ENCODE measurements at places on chromosomes 1 and 21. TPM values are rescaled to one million over a fixed set of nuclear protein-coding genes. Genes with fewer than 3 reads are reported as not detected.

SETSIP gene
- total RNA-seq: not detected

ZYG11A gene
- total RNA-seq: 0.27 TPM

NUDT4B gene
- 0.43 TPM for total RNA-seq

RNF186 gene
- total RNA-seq: not detected

ZMYND12 gene
- total RNA-seq: 0.97 TPM

MRPL20 gene
- 122 TPM for total RNA-seq

DNA sequence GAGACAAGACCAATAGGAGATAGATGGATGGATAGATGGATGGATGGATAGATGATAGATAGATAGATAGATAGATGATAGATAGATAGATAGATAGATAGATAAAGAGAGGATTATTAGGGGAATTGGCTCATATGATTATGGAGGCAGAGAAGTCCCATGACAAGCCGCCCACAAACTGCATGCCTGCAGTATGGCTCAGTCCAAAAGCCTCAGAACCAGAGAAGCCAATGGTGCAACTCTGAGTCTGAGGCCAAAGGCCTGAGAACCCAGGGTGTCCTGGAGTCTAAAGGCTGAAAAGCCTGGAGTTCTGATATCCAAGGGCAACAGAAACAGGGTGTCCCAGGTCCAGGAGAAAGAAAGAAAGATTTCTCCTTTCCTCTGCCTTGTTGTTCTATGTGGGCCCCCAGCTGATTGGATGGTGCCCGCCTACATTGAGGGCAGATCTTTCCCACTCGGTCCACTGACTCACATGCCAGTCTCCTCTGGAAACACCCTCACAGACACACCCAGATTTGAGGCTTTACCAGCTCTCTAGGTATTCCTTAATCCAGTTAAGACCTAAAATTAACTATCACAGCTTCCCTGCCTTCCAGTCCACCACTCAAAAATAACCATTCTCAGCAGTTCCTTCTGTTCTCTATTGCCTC is 39.6 kb upstream of the IRF2BP2 start:
- no peak for DNase-seq
- H3K27ac ChIP-seq: no peak overlapping the region
- no peak overlapping the region for H3K4me3 ChIP-seq
- H3K36me3 ChIP-seq: no peaks in the 10 kb centered on the region

- no peak overlapping the region for H3K4me3 ChIP-seq
- H3K36me3 ChIP-seq: no peaks in the 10 kb centered on the region
- H3K27me3 ChIP-seq: peaks cover 18% of the 10 kb centered on the region
- H3K4me1 ChIP-seq: no peaks in the 10 kb centered on the region
- no peak overlapping the region for H3K27ac ChIP-seq
- DNase-seq: no peak
These were observed 61.7 kb upstream of the DNAJC6 start for GRCh38 chr1:65247419-65248359.

- no peaks in the 10 kb centered on the region for H3K4me1 ChIP-seq
- no peak overlapping the region for H3K4me3 ChIP-seq
- H3K27me3 ChIP-seq: peaks cover 3% of the 10 kb centered on the region
- H3K36me3 ChIP-seq: no peaks in the 10 kb centered on the region
- DNase-seq: no peak
- no peak overlapping the region for H3K27ac ChIP-seq
These were observed 30.6 kb upstream of the DDAH1 start for GRCh38 chr1:85495556-85495955.

DNA sequence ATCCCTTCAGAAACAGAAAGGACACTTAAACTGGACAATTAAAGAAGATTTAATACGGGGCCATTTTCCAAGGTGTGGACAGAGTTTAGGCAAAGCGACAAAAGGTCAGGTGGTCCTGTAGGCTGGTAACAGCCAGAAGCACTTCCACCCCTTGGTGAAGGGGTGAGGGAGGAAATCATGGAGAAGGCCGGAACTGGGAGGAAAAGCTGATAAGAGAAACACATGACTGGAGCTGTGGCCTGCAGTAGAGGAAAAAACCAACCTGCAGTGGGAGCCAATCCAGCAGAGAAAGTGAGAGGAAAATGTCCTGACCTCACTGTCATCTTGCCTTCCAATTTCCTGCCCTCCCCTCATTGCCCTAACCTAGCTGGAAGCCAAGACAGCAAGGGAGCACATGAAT is 249.8 kb downstream of the LMO4 start:
- H3K27ac ChIP-seq: no peak overlapping the region
- DNase-seq: no peak
- H3K4me3 ChIP-seq: no peak overlapping the region
- no peaks in the 10 kb centered on the region for H3K36me3 ChIP-seq

- peaks cover 17% of the 10 kb centered on the region for H3K27me3 ChIP-seq
- H3K27ac ChIP-seq: no peak overlapping the region
- DNase-seq: no peak
- no peaks in the 10 kb centered on the region for H3K36me3 ChIP-seq
- no peaks in the 10 kb centered on the region for H3K4me1 ChIP-seq
These were observed 126.6 kb downstream of the ACTL8 start for GRCh38 chr1:17881761-17882160.

DNA sequence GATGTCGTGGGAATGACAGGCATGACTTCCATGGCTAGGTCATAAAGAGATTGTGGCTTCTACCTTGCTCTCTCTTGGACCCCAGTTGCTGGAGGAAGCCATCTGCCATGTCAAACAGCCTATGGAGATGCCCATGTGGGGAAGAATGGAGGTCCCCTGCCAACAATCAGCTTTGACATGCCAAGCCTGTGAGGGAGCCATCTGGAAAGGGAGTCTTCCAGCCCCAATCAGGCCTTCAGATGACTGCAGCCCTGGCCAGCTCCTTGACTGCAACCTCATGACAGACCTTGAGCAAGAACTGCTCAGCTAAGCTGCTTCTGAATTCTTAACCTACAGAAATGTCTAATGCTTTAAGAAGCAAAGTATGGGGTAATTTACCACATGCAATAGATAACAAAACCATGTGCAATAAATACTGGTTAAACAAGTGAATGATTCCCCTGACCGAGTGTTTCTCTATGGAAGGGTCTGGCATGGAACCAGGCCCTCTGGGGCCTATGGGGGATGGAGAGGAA is 187.1 kb downstream of the HIVEP3 start:
- H3K4me3 ChIP-seq: no peak overlapping the region
- no peak overlapping the region for H3K27ac ChIP-seq
- DNase-seq: no peak
- H3K27me3 ChIP-seq: no peaks in the 10 kb centered on the region
- no peaks in the 10 kb centered on the region for H3K36me3 ChIP-seq
- H3K4me1 ChIP-seq: peaks cover 41% of the 10 kb centered on the region

DNA sequence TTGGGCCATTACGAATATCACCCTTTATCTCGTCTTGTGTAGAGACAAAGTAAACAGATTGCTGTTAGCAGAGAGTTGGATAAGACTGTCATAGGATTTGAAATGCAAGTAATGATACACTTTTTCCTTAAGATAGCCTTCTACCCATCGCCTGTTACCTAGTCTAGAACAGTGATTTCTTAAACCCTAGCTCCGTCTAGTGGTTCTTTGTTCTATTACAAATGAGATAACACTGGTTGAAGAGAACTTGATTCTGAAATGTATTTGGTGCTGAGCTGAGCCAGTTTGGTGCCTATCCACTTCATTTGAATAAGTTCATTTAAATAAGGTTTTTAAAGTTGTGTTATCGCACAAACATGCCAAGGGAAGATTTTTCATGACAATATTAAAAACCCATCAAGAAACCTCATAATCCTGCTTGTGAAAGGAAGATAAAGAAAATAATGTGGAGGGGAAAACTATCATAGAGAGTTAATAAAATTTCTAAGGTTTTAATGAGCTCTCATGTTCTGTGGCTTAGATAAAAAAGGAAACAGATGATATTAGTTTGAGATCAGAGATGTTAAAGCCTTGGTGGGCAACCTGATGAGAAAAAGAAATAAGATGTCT is 1.5 kb upstream of the KCNH1 start:
- peaks cover 40% of the 10 kb centered on the region for H3K27me3 ChIP-seq
- no peak overlapping the region for H3K27ac ChIP-seq
- H3K36me3 ChIP-seq: no peaks in the 10 kb centered on the region

GRCh38 chr1:147757015-147757990 is 3.1 kb downstream of the GJA5 start:
- no peak overlapping the region for H3K4me3 ChIP-seq
- H3K36me3 ChIP-seq: no peaks in the 10 kb centered on the region
- H3K4me1 ChIP-seq: peaks cover 8% of the 10 kb centered on the region
- H3K27me3 ChIP-seq: no peaks in the 10 kb centered on the region
- H3K27ac ChIP-seq: no peak overlapping the region
- no peak for DNase-seq

GRCh38 chr1:186681121-186681520 is 898 bp upstream of the PTGS2 start:
- peaks cover 8% of the 10 kb centered on the region for H3K4me1 ChIP-seq
- H3K36me3 ChIP-seq: no peaks in the 10 kb centered on the region

DNA sequence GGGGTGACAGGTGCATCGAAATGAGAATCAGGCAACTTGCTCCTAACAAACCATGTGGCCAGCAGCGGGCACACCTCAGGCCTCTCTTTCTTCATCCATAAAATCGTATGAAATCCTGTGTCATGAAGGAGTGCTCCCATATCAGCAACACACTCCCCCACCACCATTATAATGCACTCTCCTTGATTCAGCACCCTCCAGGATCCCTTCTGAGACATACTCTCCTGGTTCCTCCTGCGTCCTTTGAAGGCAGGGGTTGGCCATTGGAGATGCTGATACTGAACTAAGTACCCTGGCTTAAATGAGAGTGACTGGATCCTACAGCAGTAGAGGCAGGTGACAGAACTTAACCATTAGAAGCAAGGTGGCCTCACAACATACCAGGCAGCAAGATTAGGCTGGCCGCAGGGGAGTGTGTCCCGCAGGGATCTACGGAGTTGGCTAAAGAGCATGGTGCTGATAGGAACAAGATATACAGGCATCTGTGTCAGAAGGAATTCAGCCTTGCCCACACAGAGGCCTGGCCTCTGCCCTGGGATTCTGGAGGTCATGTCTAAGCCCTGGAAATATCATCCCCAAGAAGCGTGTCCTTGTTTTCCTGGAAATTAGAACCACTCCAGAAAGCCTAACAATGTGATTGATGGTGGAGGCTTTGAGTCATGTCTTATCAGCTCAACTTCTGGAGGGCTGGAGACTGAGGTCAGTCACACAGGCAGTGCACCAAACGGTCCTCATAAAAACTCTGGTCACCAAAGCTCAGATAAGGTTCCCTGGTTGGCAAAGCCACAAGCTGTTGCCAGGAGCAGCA is 16.8 kb downstream of the S100A7A start:
- no peaks in the 10 kb centered on the region for H3K36me3 ChIP-seq
- no peak for DNase-seq
- no peak overlapping the region for H3K4me3 ChIP-seq

DNA sequence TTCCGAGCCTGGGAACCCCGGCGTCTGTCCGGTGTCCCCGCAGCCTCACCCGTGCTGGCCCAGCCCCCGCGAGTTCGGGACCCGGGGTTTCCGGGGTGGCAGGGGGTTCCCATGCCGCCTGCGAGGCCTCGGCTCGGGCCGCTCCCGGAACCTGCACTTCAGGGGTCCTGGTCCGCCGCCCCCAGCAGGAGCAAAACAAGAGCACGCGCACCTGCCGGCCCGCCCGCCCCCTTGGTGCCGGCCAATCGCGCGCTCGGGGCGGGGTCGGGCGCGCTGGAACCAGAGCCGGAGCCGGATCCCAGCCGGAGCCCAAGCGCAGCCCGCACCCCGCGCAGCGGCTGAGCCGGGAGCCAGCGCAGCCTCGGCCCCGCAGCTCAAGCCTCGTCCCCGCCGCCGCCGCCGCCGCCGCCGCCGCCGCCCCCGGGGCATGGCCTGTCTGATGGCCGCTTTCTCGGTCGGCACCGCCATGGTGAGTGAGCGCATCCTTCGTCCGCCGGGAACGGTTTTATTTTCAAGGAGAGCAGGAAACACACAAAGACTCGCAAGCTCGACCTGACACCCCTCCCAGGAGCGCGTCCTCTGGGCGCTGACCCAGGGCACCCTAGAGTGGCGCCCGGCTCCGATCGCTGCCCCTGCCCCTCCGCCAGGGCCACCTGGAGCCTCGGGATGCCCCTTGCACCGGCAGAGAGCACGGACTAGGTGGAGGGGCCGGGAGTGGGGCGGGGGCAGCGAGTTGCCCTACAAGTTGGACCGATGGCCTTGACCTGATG is at the start of gene ABCG1:
Gene ABCG1, plus strand, starts transcription at position 305 of the 770 bp plus-strand sequence. Its CDS starts 123 bp downstream, at position 428.
- H3K4me3 ChIP-seq: peak within 1 kb of the TSS; percentile 78
- peaks cover 21% of the 10 kb centered on the region for H3K4me1 ChIP-seq
- no peaks in the 10 kb centered on the region for H3K36me3 ChIP-seq
- peak within 1 kb of the TSS; percentile 85 for H3K27ac ChIP-seq

GRCh38 chr1:209040351-209040750 is 543.2 kb upstream of the CAMK1G start:
- no peak overlapping the region for H3K27ac ChIP-seq
- peaks cover 5% of the 10 kb centered on the region for H3K27me3 ChIP-seq
- DNase-seq: no peak
- no peak overlapping the region for H3K4me3 ChIP-seq

DNA sequence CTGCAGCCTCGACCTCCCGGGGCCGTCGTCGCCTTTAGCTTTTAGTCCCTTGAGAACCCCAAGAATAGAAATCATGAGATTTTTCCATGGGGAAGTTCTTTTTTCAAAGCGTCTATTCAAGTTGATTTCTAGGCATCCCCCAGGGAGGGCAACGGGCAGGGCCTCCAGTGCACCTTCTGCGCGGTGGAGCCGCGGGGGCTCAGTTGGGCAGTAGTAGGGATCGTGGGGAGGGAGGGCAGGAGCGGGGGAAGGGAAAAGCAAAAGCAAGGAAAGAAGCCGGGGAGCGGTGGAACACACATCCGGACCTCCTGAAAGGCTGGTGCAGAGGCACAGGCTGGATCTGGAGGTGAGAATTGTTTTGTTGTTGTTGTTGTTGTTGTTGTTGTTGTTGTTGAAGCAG is 103.4 kb downstream of the PPIAL4G start:
- DNase-seq: no peak
- no peaks in the 10 kb centered on the region for H3K36me3 ChIP-seq
- H3K4me3 ChIP-seq: no peak overlapping the region
- H3K4me1 ChIP-seq: peaks cover 6% of the 10 kb centered on the region

- no peaks in the 10 kb centered on the region for H3K36me3 ChIP-seq
- no peaks in the 10 kb centered on the region for H3K27me3 ChIP-seq
- no peak overlapping the region for H3K4me3 ChIP-seq
- no peaks in the 10 kb centered on the region for H3K4me1 ChIP-seq
- H3K27ac ChIP-seq: no peak overlapping the region
- DNase-seq: no peak
These were observed 44.6 kb upstream of the CNN3 start for GRCh38 chr1:94971491-94971924.

GRCh38 chr1:99482286-99482685 is 163.6 kb upstream of the PALMD start:
- H3K4me3 ChIP-seq: no peak overlapping the region
- no peak for DNase-seq
- no peak overlapping the region for H3K27ac ChIP-seq
- H3K36me3 ChIP-seq: no peaks in the 10 kb centered on the region
- no peaks in the 10 kb centered on the region for H3K4me1 ChIP-seq
